ENCODE measurements at places on chromosomes 13 and 19.

DNA sequence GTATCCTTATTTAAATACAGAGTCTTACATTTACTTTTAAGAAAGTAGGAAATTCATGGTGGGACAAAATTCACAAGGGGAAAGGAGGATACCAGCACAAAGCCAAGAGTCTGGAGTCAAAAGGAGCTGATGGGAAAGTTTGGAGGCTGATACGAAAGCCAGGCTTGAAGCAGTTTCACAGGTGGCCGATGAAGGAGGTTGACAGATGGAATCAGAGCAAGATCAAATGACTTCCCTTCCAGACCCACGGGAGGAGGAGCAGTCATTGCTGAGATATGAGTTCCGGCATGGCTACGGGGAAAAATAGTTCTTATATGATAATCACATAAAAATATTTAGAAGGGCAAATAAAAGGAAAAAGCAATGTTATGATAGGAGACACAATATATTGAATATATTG lies 65.0 kb downstream of the DGKH start:
- DNase-seq: no peak

GRCh38 chr13:51942189-51942588 lies 69.1 kb downstream of the ATP7B start:
- no peak for DNase-seq

- no peak for DNase-seq
Measured at GRCh38 chr19:14370169-14370939, 10.9 kb upstream of the ADGRE5 start.

- DNase-seq: no peak
Measured at GRCh38 chr19:35315883-35316282, 13.1 kb upstream of the CD22 start.

DNA sequence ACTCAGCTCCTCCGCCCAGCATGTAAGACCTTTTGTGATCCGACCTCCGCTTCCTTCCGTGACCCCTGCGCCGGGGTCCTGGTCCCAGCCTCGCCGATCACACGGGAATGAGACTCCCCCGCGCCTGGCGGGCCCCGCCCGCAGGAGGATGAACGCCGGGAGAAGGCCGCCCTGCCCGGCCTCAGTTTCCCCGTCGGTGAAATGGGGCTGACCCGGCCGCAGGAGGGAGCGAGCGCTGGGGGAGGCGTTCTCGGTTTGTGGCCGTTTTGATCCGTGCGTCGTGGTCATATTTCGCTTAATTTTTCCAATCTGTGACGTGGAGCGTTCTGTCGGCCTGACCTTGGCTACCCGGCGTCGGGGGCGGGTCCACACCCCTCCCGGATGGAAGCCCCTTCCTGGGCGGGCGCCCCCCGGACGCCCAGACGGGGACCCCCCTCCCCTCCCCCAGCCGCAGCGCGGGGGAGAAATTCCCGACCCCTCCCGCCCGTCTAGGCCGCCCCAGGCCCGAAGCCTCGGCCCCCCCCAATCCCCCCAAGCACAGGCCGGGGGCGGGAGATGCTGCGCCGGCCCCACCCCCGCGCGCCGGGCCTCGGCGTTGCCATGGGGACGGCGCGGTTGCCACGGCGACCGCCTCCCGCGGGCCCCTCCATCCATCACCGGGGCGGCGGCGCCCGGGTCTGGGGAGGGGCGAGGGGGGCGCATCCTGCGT lies 11.1 kb downstream of the PALM start:
- DNase-seq: no peak

- DNase-seq: peak; percentile 95
Measured at GRCh38 chr19:11481534-11482383, 913 bp upstream of the ELAVL3 start.
